ENCODE measurements at places on chromosomes 16 and 17.

GRCh38 chr16:70454222-70455034 is at the start of gene FCSK:
FCSK (plus strand) TSS chr16:70454595; CDS start chr16:70463191, 8,596 bp downstream.
- DNase-seq: peak; percentile 63

GRCh38 chr16:80029761-80030481 is 429.4 kb upstream of the MAF start:
- no peak for DNase-seq

GRCh38 chr17:73265646-73266640 is 4.3 kb upstream of the CPSF4L start:
- DNase-seq: no peak

DNA sequence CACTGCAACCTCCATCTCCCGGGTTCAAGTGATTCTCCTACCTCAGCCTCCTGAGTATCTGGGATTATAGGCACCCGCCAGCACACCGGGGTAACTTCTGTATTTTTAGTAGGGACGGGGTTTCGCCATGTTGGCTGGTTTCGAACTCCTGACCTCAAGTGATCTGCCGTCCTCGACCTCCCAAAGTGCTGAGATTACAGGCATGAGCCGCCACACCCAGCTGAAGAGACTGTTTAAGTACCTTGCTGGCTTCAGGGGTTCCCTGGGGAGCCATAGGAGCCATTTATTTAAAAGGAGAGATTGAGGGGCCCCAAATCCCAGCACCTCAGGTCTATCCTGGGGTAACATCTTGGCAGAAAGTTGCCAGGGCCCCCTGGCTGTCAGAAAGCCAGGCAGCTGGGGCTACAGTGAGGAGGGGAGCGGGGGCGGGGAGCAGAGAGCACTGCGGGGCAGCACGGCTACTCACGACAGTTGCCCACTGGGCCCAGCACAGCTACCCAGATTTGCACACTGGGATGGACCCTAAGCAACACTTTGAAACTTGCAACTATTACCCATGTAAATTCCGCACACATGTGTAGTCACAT is 1.6 kb downstream of the SNAI3 start:
- DNase-seq: no peak

DNA sequence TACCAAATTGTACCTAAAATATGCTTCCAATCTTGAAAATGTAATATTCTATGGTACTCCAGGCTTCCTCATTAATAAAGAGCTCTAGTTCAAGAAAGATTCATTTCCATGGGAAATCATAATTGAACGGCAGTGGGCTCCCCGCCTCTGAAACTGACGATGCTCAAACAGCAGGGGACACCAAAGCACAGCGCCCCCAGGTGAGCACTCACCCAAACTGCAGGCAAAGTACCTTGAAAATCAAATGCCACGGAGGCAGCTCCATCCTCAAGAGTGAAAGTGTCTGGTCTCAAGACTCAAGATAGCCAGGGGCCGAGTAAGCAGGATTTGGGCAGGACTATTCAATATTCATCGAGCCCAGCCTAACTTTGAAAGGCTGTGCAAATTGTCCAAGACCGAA is 217.4 kb upstream of the TNRC6C start:
- no peak for DNase-seq

All from anterior cingulate cortex (tissue), 58 donors.